ENCODE measurements at places on chromosomes 5 and 9.

GRCh38 chr5:122591828-122592227 lies 183.1 kb upstream of the SNX2 start:
- DNase-seq: no peak

DNA sequence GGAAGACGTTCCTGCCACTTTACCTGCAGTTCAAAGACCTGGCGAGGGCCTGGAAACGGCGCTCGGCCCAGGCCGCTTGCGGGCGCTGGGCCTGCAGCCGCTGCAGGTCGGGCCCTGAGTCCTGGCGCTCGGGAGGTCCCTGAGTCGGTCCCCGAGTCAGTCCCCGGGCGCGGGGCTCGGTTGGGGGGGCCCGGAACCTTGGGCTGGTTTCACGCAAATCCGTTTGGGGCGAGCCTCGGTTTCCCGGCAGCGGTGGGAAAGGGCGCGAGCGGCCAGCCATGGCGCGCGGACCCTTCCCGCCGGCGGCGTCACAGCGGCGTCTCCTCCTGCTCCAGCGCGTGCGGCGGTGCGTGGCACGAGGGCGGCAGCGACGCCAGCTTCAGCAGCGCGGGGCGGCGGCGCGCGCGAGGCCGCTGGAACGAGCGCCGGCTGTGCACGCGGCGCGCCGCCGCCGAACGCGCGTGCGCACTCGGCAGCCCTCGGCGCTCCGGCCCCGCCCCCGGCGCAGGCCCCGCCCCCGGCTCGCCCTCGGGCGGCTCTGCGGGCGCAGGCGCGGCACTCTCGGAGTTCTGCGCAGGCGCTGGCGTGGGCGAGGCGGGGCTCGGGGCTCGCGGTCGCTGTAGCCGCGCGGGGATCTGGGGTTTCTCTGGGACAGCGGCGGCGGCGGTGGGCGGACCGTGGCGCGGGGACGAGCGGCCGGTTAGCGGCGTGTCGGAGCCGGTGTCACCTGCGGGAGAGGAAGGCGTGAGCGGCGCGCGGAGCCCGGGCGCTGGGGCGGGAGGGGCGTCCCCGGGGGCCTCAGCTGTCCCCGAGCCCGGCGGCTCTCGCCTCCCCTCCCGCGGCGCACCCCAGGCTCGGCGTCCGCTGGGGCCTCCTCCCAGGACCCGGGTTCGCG lies 29.9 kb downstream of the EXOC3 start:
- peak; percentile 50 for DNase-seq

DNA sequence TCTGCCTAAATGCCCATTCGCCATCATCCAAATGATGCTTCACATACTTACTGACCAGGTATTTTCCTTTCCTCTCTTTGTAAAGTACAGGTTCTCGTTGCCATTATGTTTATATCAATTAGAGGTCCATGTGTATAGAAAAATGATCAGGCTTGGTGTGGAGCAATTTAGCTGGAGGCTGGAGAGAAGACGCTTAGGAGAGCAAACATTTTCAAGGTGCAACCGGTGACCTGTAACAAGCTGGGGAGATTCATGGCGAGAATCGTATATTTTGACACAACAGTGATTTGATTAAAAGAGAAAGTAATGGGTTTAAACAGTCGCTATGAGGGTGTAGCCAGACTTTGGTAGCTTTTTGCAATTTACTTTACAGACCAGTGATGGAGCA lies 170.9 kb upstream of the TBCA start:
- no peak for DNase-seq

DNA sequence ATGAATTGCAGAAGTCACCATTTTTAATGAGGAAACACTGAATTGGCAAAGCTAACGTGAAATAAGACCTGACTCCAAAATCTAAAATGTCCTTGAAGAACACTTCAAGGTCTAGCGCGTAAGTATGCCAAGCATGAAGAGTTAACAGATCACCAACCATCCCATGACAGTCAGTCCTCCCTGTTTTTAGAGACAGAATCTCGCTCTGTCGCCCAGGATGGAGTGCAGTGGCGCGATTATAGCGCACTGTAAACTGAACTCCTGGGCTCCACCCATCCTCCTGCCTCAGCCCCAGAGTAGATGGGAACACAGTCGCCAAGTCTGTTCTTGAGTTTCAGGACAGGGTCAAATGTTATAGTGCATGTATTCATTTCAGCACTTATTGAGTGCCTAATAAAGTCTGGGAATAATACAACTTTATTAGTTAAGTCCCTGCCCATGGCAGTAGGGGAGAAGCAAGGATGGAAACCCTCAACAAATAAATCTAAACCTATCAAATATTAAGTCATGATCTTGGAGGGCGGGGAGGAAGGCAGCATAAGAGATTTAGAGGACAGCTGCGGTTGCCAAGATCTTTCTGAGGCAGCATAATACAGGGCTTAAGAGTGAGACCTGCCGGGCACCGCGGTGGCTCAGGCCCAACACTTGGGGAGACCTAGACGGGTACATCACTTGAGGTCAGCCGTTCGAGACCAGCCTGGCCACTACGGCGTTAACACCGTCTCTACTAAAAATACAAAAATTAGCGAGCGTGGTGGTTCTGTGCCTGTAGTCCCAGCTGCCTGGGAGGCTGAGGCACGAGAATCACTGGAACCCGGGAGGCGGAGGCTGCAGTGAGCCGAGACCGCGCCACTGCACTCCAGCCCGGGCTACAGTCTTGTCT lies 1.1 kb downstream of the ATPSCKMT start:
- DNase-seq: no peak

- peak; percentile 97 for DNase-seq
These were observed 341.2 kb upstream of the WWC1 start for GRCh38 chr5:167950126-167950721.

GRCh38 chr5:170121321-170121720 lies 15.6 kb downstream of the FOXI1 start:
- DNase-seq: no peak

DNA sequence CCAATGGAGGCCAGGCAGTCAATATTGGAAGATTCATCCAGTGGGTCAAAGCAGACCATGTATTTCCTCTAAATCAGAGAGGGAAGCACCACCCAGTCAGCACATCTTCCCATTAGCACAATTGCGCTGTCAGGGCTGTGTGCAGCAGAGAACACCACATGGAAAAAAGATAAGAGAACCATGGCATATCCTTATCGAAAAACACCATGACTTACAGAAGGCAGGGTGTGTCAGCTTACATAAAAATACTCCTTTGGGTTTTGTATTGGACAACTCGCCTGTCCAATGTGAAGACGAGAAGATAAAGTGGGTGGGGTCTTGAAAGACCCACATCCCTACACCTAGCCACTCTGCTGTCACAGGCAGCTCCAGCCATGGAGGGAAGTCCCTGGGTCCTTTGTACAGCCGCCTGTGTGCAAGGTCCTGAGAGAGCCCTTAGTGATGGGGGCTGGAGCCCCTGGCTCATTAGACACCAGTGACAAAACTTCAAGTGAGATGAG lies 71.9 kb upstream of the SPATA31E1 start:
- DNase-seq: no peak
